ENCODE measurements at places on chromosomes 5 and 9.

GRCh38 chr9:112169368-112169767, 5.7 kb downstream of the SUSD1 start:
- ATAC-seq, result no peak

GRCh38 chr5:51383131-51384121, at the start of gene ISL1:
Gene ISL1 (plus strand): TSS chr5:51383448. CDS start chr5:51383672, 224 bp downstream.
- ATAC-seq, result peak; percentile 91

DNA sequence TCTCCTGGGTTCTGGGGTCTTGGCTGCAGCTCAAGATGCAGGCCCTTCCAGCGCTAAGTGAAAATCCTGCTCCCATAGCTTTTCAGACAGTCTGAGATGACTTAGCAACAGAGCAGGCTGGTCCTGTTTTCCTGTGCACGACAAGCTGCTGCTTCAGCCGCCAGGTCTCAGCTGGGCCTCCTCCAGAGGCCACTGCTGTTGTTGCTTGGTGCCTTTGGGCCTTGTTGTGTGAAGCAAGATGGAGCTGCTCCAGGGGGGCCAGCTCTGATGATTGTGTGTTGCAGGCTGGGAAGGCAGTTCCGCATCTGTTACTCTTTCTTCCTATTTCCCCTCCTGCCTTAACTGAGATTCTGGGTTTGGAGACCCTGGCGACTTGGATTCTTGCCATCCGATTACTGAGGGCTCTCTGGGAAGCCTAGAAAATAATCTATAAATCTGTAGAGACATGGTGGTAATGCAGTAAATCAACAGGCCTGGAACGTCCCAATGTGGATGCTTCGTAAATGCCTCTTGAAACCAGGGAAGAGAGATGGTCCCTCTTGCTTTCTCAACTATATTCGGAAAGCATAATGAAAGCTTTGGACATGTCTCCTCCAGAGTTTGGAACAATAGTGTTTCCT, 3.2 kb downstream of the MAP1B start:
- no peak for ATAC-seq

GRCh38 chr5:81019748-81020147, 59.6 kb downstream of the RASGRF2 start:
- no peak for ATAC-seq

DNA sequence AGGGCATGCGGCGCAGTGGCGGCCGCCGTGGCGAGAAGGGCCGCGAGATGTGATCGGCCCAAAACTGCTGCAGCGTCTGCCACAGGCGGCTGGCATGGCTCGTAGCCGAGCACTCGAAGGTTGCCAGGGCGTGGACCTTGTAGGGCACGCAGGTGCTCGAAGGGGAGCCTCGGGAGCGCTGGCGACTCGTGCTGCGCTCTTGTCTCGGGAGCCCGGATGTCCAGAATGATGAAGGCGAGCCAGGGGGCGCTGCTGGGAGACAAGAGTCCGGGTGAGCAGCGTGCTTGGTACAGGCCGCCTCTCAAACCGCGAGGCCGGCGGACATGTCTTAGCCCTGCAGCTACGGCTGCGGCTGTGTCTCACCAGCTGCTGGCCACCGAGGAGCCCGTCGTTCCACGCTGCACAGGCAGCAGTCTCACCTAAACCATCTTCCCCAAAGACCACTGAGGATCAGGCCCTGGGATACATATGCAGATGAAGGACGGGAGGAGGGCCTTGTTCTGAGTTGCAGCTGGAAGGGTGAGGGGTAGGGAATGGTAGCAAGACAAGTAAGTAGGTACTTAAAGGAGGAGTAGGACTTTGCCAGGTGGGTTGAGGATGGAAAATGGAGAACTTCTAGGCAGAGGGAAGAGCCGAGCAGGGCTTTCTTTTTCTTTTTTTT, 1.7 kb downstream of the CBY3 start:
- ATAC-seq, result no peak

DNA sequence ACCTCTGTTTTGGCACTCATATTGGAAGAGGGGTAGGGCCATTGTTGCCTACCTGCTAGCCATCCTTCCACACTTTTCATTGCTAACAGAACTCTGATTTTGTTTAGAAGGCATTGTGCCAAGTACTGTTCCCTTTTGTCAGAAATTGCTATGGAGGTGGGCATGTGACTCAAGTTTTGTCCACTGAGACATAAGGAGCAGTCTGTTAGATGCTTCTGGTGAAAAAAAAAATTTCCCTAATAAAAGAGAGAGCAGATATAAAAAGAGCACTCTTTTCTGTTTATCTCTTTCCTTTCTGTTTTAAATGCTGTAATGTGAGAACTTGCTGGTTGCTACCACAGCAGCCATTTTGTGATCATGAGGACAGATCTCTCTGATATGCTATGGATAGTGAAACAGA, 21.9 kb upstream of the THG1L start:
- no peak for ATAC-seq

- ATAC-seq, result no peak
These were observed 4.0 kb downstream of the NAIF1 start for GRCh38 chr9:128062846-128063831.

DNA sequence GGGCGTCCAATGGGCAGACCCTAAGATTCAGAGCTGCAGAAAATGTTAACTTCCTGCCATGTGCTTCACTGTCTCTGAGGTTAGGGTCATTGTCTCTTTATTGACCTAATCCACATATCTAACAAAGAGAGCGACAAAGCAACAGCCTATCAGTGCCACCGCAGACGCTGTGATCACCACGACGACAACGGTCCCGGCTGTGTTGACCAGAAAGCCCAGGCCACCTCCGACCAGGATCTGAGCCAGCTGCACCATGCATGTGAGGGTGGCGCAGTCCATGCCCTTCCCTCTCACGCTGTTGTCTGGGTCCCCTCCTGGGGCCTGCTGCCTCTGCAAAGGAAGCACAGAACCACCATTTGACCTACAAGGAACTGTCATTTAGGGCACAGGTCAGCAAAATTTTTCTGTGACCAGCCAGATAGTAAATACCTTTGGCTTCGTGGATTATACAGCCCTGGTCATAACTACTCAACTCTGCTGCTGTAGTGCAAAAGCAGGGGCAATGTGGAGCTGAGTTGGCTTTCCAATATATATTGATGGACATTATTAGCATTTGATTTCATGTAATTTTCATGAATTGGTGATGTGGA, 8.5 kb downstream of the RXFP3 start:
- no peak for ATAC-seq

DNA sequence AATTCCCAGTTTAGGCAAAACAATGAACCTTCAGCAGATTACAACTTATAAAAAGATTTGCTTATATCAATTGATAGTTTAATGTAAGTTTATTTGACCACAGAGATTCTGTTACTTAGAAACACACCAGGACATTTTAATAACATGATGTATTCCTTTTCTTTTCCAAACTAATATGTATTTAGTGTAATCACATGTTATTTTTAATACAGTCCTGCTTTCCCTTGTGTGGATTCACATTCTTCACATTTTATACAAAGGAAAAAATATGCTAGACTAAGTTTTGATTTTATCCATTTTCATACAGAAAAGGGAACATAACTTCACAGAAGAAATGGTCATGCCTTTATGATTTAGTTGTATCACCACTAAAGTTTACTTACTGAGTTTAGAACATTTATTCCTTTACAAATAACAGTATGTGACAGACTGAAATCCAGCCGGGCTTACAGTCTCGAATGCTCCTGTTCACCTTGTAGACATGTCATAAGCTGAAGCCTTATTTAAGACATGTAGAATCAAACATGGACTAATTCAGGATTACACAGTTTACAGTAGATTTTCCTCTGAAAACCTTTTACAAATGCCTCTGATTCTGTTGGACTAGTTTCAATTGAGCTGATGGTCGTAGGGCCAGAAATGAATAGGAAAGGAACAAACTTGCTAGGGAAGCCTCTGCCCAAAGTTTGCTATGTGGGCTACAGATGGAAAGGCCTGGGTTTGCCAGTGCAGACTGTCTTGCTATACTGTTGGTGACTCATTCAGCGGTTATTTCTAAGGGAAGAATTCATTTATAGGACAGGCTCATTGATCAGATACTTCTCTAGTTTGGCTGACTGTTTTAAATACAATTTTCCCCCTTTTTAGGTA, 6.6 kb upstream of the ASPN start:
- no peak for ATAC-seq

- ATAC-seq, result no peak
These were observed 154.0 kb downstream of the SLC12A2 start for GRCh38 chr5:128237546-128237945.

- peak; percentile 60 for ATAC-seq
These were observed at the start of gene SQSTM1 for GRCh38 chr5:179820483-179821297. Gene SQSTM1 (plus strand): TSS chr5:179820905. CDS start chr5:179820937, 32 bp downstream.

DNA sequence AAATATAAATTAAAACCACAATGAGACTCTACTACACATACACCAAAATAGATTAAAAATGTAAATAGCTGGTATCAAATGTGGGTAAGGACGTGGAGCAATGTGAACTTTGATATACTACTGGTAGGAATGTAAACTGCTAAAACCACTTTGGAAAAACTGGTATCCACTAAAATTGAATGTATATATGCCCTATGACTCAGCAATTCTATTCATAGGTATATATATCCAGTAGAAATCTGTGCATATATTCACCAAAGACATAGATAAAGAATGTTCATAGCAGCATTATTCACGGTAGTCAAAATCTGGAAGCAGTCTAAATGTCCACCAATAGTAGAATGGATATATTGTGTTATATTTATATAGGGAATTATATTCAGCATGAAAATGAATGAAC, 85.2 kb downstream of the ERP44 start:
- no peak for ATAC-seq

- ATAC-seq, result no peak
These were observed 35.2 kb downstream of the FANCC start for GRCh38 chr9:95282332-95282731.

- no peak for ATAC-seq
These were observed 141.7 kb downstream of the BARX1 start for GRCh38 chr9:93813221-93814076.

DNA sequence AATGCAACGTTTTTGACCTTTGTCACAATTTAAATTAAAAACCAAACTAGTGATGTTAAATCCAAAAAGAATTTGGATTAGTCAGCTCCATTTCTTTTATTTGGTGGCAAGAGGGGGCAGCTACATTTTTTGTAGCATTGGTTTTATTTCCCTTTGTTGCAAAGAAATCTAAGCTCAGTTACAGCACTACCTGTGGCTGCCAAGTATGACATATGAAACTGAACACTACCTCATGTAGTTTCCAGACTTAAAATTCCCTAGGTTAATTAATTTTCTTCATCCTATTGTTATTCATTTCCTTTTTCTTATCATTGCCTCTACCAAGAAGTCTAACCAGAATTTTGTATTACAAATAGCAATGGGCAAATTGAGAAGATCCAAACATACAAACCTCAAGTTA, 393.5 kb downstream of the BRINP1 start:
- no peak for ATAC-seq

GRCh38 chr5:153404747-153405146, 85.7 kb upstream of the GRIA1 start:
- no peak for ATAC-seq

- no peak for ATAC-seq
These were observed 210.3 kb upstream of the TNC start for GRCh38 chr9:115328228-115328627.

DNA sequence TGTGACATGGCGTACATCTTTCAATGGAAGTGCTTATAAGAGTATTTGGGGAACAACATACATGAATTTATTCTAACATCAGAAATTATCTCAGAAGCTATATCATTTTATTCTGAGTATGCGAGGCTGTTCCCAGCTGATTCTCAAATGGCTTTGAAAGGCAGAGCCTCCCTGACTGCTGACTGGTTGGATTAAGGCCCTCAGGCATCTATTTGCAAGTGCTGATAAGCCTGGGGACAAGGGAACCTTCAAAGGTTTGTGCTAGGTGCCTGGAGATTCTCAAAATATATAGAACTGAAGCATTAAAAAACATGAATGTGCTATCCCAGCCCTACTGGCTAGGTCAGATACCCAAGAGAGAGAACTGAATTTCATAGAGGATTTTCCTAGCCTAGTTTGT, 235.1 kb downstream of the LURAP1L start:
- ATAC-seq, result no peak

- ATAC-seq, result no peak
These were observed 127.8 kb downstream of the SEC61B start for GRCh38 chr9:99349870-99350269.

DNA sequence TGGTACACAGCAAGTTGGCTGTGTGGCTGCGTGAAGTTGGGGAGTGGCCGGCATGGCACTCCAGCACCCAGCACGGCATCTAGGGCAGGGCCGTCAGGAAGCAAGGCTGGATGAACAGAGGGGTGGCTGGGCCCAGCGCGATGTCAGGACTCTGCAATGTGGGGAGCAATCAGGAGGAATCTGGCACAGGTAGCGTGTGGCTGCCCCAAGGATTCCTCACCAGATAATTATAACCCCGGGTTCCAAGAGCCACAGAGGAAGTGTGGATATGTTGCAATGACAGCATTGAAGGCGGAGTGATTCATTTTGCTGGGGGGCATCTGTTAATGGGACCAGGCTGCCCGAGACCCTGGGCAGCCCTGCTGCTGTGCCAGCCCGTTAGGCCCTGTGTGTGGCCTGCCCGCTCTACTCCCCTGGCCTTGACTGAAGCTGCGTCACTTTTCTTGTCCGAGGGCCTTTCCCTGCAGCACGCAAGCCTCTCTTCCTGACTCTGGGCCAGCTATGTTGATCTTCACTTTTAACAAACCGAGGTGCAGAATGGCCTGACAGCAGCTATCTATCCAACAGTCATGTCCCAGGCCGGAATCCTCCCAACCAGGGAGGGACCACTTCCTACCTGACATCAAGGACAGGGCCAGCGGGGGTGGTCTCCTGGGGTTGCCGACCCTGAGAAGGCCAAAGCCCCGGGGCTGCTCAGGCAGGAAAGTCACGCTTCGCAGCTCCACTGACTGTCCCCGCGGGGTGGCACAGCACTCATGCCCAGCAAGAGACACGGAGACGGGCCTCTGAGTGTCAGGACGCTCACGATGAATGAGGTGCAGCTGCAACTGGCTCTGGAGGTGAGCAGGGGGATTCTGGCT, 118.0 kb upstream of the PHYKPL start:
- no peak for ATAC-seq

GRCh38 chr5:166032601-166033000, 2258.8 kb upstream of the WWC1 start:
- no peak for ATAC-seq

DNA sequence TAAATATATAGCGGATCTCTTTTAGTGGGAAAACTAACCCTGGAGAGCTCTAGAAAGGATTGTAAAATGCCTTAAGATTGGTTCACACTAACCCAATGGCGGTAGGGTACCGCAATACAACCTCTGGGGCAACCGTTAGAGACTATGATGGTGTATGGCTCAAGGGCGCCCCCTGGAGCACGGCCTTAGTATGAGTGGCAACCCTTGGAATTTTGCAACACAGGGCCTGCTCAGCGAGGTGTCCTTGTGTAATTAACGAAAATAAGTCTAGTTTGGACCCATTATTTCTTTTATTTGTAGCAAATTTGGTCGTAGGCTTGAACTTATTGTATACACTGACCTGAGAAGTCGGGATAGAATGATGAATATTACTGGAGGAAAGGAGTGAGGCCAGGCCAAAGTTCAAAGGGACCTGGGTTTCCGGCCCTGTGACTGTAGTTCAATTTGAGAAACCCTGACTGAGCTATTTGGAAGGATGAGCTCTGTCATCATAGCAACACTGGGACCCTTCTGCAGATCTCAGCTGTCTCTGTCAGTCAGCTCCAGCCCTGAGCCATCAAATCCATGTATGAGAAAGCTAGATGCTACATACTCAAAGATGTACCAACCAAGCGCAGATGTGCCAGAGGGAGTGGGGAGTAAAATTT, 54.8 kb downstream of the CAMK4 start:
- ATAC-seq, result peak; percentile 48

GRCh38 chr9:114247077-114247476, 75.8 kb upstream of the ORM1 start:
- no peak for ATAC-seq

- ATAC-seq, result no peak
These were observed 1.0 kb upstream of the F2R start for GRCh38 chr5:76714751-76715485.

All from motor neuron (in vitro differentiated cells).